GM23338 (cell line): ENCODE measurements at places on chromosomes 16 and 17.
A peak's percentile ranks its signal among the peaks of the same experiment; 100 is the strongest.

GRCh38 chr17:50352072-50352692, 6.3 kb downstream of the XYLT2 start:
- no peak for DNase-seq

DNA sequence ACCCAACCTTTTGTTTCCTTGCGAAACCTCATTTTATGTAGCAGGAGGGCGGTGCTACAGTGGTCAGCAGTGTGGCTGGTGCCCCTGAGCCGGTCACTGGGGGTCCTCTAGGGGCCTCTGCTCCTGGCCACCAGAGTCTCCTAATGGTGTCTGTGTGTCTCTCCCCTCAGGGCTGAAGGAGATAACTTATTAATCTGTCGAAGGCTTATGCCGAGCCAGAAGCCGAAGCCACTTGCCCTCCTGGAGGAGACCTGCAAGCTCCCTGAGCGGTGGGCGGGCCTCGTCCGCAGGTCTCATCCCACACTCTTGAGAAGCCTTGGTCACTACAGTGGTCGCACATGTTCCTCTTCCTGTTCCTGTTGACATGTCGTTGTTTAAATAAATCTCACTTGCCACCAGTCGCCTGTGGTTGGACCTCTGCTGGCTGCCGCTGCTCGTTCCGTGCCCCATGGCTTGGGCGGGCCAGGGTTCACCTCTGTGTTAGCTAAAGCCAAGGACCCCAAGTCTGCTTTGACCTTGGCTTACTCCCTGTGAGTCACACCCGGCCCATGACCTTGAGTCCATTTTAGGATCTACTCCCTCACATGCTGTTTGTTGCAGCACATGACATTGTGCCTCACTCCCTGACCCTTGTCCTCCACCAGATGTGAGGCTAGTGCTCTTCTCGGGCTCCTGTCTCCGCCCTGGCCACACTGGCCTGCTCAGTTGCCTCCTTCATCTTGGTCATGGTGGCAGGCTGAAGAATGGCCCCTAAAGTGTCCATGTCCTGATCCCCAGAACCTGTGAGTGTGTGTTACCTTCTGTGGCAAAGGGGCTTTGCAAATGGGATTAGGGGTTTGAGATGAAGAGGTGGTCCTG, 38.7 kb upstream of the AQP8 start:
- DNase-seq = no peak

DNA sequence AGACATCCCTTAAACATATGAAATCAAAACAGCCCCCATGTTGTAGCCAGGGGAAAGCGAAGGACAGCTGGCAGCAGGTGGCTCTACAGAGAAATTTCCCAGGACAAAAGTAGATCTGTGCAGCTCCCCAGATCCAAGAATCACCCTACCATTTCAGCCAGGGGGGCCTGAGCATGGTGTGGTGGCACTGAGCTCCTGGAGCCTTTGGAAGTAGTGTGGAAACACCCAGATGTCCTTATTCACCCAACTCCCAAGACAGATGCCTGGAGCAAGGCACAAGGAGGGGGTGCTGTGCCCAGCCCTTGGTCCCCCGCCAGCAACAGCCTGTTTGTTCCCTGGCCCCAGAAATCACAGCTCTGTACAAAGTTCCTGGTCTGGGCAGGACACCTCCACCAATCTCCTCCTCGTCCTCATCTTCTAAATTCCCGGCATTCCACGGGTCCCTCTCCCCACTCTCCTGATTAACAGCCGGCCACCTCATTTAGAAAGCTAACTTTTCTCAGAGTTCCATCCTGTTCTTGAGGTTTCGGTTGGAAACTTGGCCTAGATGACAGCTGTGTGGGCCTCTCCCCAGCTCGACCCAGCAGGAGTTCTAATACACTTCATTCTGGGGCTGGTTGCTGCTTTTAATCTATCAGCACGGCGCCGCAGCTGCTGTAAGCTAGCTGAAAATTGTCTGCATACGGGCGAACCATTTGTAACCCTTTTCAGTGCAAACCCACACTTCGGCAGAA, 191.1 kb downstream of the C16orf78 start:
- DNase-seq = peak; percentile 56

DNA sequence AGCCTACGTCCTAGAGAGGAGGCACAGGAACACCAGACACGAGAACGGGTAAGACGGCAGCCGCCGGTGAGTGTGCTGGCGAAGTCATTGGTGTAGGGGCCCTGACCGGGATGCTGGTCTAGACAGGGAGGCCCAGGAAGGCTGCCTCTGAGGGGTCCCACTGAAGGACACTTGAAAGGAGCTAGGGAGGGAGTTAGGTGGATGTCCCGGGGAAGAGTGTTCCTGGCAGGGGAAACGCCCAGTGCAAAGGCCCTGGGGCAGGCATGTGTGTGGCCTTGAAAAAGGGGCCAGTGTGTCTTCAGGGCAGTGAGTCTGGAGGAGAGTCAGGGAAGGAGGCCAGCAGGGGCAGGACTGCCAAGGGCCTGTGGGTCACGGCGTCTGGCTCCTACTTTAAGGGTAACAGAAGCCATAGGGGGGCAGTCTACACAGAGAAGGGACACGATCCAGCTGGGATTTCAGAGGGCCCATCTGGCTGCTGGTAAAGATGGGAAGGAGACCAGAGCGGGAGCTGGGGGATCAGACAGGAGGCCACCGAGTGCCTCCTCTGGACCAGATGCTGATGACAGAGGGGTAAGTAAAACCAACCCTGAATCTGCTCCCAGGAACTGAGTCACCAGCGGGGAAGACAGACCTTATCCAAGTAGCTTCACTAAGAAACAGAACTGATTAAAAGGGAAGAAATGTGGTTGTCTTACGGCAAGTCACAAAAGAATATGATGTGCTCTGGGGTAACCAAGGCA, 115.9 kb downstream of the LITAF start:
- peak; percentile 13 for DNase-seq

- peak; percentile 92 for DNase-seq
Observed at GRCh38 chr17:74454197-74455024, 12.0 kb upstream of the CD300A start.

DNA sequence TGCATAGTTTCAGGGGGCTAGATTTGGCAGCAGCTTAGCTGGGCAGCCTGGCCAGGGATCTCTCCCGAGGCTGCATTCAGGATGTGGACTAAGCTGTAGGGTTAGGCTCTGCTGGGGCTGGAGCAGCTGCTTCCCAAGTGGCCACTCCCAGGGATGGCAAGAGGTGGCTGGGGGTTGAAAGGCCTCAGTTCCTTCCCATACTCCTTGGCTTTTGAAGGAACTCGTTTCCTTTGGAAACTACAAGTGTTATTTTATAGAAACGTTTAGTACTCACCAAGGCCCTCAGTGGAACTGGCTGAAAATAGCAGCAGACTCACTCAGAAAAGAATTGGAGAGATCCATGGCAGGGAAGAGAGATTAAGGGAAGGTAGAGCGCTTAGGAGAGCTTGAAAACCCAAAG, 76.4 kb downstream of the WWP2 start:
- peak; percentile 33 for DNase-seq
